ENCODE measurements at places on chromosomes 7 and 10.

DNA sequence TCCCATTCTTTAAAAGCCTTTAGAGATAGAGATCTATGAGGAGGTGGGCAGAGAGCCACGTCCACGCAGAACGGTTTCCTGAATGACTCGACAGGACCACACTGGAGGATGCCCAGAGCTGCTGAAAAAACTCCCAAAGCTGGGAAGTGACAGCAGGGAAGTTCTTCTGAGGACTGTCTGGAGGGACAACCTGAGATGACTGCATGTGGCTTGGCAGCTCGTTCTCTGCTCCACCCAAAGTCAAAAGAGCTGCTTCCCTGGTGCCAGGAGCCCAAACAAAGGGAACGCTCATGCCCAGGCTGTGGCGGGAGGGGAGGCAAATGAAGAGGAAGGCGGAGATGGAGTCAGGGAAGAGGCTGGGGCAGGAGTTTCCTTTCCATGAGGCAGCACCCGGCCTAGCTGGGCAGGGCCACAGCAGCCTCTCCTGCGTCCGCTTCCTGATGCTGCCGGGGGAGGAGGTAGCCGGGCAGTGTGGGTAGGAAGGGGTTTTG lies 95.4 kb downstream of the CCDC3 start:
- DNase-seq: no peak

GRCh38 chr7:41465571-41465970 lies 237.3 kb downstream of the INHBA start:
- no peak for DNase-seq

- DNase-seq: no peak
Observed at GRCh38 chr10:30238836-30239235, 110.2 kb downstream of the MTPAP start.

- DNase-seq: no peak
Observed at GRCh38 chr10:50561266-50561665, 62.5 kb downstream of the SGMS1 start.

DNA sequence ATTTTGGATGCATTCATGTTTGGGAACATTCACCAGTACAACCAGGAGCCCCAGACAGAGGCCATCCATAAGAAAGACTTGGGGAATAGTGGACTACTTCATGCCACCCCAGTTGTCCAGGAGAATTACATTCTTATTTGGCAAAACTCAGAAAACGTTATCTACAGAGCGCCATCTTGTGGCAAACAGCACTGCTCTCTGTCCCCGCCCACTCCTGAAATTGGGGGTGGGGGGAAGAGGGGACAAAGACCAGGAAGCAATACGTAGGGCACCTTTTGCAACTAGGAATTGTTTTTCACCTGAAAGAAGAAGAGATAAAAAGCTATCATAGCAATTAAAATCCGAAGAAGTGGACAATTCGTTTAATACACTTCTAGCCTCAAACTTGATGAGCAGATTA lies 134.6 kb upstream of the MGMT start:
- no peak for DNase-seq

DNA sequence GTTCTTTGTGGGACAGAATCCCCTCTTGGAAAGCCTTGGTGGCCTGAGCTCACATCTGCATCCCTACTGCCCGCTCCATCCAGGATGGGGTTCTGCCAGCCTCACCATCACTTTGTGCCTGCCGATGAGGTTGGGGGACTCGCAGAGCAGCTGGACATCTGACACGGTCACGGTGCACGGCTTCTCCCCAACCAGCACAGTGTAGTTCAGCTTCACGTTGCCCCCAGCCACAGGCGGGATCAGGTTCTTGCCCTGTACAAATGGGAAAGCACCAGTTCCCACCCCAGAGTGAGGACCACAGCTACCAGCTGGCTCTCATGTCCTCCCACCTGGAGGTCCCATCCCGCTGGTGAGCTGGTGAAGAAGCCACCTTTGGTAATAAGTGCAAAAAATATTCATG lies 395.8 kb downstream of the PLXNA4 start:
- DNase-seq: no peak

GRCh38 chr10:102559764-102560163 lies 56.0 kb downstream of the SUFU start:
- no peak for DNase-seq

DNA sequence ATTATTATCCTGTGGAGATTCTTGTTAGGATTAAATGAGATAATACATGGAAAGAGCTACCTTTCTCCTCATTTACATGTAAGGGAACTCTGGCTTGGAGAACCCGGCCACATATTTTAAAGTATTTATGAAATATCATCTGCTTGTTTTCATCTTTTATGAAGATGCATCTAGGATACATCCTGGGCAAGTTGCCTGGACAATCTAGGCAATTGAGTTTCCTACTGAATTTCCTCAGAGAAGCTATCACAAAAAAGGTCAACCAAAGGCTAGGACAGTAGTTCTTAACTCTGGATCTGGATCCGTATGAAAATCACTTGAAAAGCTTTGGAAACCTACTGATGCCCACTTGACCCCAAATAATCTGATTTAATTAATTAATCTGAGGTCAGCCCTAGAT lies 140.7 kb downstream of the MTPAP start:
- DNase-seq: no peak
